ENCODE measurements at places on chromosomes 16 and 17.

GRCh38 chr16:27202923-27203506 is 311 bp upstream of the KDM8 start:
- DNase-seq: no peak

DNA sequence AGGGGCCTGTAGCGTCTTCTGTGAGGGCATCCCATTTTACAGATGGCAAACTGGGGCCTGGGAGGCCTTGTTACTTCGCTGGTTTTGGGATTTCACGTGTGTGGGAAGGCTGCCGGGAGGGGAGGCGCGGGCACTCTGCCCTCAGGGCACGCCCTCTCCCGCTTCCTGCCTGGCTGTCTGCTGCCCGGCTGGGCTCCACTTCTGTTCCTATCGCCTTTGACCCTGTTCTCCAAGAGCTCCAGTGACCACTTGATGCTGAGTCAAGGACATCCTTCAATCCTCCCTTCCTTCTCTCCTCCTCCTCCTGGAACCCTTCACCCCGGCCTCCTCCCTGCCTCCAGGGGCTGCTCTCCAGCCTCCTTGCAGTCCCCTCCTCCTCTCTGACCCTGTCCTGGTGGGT is 16.0 kb downstream of the SPNS3 start:
- DNase-seq: no peak

DNA sequence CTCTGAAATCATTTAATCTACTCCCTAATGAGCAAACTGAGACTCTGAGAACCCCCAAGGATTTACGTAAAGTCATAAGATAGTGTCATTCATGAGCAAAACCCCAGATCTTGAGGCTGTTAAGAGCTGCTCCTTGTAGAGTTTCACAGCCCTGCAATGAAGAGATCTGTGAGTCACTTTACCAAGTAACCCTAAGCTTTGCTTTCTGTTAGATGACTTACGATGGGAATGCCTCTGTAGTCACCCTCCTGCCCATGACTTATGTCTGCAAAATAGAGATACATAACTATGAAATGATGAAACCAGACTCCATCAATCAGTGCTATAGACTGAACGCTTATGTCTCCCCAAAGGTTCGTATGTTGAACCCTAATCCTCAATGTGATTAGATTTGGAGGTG is 117.7 kb downstream of the HS3ST3A1 start:
- no peak for DNase-seq

DNA sequence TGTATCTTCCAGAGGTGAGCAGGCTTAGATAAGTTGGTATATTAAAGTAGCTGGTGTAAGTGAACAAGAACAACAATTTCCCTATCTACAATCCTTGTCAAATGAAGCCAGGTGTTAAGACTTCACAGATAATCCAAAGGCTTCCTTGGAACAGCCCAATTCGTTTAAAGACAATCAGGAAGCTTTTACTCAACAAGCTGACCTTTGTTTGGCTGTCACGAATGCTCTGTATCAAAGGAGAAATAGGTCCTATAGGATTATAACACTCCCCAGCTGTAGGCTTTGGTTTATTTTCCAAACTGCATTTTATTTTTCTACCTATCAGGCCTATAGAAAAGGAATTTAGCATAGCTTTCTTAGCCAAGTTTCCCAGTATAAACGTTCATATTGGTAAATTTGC is 766.5 kb upstream of the GOT2 start:
- no peak for DNase-seq

DNA sequence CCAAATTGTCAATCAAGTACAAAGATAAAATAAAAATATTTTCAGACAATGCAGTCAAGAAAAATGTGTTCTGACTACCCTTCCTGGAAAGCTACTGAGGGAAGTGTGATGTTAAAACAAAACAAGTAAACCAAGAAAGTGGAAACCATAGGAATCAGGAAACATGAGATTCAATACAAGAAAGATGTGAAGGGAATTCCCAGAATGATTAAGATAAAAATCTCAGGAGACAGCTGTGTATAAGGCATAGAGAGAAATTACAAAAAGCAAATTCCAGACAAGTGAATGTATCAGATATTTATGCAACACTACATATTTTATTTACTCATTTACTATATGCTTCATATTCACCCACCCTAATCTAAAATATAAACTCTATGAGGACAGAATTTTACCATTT is 32.2 kb downstream of the TRIM37 start:
- no peak for DNase-seq

DNA sequence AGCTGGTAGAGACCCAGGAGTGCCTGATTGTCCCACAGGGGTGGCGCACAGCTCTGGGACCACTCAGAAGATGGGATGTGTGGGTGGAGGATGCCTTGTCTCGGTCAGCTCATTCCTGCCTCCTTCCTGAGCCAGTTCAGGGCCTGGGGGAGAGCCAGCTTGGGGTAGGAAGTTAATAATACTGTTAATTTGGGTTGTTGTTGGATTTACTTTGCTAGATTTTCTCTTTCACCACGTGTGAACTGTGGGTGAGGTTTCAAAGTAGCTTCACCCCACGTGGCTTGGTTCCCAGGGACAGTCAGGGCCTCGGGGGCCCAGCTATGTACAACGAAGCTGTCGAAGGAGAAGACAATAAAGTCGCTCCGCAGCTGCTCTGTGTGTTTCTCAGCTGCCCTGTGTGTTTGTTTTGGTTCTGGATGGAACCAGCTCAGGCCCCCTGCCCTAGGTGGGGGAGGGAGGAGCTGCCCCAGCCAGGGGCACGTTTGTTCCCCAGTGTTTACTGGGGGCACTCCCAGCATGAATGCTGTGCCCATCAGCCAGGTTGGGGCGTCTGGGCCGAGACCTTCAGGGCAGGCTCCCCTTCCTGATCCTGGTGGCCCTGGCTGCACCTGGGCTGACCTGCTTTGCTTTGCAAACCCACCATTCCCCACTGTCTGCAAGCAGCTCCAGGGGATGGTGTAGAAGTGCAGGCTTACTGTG is 2.3 kb downstream of the NUDT16L1 start:
- DNase-seq: no peak

GRCh38 chr16:87076331-87076949 is 240.8 kb downstream of the C16orf95 start:
- no peak for DNase-seq

DNA sequence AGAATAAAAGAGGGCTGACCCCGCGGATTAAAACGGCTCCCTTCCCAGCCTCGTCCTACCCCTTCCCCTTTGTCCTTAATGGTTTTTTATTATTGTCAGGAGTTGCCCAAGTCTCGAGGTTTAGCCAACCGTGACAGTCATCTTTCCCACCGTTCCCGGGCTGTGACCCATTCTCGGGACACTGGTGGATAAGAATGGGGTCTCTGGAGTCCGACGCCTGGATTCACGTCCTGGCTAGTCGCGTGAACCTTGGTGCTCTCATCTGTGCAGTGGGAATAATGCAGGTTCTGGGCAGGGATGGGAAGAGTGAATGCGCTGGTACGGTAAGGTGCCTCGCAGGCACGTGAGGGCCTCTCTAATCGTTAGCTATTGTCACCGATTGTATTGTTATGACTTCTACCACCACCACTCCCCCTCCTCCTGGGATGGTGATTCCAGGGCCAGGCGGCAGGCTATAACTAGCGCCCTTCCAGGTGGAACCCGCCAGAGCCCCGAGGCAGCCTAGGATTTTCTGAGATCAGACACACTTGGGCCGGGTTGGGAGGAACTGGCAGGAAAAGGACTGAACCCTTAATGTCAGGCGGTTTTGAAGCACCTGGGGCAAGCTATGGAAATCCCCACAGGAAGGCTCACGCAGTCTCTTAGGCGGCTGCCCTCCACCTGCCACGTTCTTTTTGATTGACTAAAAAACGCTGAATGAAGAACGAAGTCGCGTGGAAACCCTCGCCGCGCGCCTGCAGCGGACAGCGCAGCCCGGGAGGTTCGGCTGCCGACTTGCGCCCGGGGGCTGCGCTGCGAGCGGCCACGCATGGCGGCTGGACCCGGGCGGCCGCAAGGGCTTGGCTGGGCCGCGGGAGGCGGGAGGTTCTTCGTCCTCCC is 2.7 kb downstream of the HS3ST3B1 start:
- DNase-seq: no peak

GRCh38 chr17:19363114-19363438 is 553 bp upstream of the B9D1 start:
- no peak for DNase-seq

DNA sequence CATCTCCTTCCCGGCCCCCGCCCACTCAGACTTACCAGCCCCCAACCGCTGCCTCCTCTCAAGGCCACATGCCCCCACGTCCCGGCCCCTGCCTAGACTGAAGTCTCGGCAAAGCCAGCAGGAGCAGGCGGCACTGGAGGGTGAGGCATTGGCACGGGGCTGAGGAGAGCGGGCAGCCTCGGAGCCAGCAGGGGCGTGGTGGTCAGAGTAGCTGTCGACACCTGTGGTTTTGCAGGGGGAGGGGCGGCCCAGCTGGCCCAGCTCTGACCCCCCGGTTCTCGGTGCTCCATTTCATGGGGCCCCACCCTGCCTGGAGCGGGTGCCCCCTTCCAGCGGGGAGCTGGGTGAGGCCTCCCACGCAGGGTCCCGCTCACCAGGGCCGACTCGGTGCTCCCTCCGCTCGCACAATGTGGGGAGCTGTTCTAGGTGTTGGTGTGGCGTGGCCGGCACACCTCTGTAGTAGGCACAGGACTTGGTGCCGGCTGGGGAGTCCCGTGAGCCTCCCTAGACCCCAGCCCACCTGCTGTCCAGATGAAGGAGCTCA is 4.7 kb downstream of the CDH15 start:
- no peak for DNase-seq

DNA sequence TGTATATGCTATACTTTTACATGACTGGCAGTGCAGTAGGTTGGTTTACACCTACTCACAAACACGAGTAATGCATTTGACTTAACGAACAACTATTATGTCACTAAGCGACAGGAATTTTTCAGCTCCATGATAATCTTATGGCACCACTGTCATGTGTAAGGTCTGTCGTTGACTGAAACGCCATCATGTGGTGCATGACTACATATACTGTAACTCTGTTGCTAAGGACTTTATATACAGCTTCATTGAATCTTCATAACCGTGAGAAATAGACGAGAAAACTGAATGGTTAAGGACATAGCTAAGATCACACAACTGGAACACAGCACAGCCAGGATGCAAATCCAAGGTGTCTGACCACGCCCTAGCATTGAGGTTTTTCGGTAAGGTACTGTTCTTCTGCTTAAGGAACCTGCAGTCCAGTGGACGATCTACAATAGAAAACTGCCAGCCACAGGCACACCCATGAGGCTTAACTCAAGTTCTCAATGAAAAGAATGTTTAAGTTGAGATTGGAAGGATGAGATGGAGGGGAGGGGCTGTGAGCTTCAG is 3.3 kb downstream of the CFAP20 start:
- DNase-seq: no peak
